ENCODE measurements at places on chromosomes 5 and 9.

DNA sequence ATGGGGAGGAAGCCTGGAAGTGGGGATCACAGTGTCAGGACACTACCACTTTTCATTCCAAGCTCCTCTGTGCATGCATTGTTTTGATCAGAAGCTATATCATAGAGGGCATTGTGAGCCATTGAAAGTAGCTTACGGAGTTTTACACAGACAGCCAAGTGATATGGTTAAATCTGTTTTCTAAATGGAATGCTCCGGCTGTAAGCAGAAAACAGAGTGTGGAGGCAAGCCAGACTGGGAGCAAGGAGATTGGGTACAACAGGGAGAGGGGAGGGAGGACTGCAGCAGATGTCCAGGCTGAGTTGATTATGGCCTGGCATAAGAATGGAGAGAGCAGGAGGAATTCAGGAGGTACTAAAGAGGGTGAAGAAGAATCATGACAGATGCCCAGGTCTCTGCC, 15.5 kb upstream of the SOWAHA start:
- no peak for DNase-seq

DNA sequence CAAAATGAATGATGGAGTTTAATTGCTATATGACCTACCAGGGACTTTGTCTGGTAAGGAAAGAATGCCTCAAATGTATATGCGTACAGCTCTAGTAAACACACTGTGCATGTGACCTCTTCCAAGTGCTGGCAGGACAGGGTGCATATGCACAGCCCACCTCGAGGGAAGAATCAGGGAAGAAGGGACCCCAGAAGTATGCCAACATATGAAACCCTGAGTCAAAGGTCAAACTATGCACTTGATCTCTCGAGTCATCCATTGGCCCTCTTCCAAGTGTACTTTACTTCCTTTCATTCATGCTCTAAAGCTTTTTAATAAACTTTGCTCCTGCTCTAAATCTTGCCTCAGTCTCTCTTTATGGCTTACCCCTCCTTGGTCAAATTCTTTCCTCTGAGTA, 804.6 kb upstream of the COX7C start:
- DNase-seq: no peak

- no peak for DNase-seq
Observed at GRCh38 chr9:90552317-90552716, 90.3 kb downstream of the DIRAS2 start.

GRCh38 chr9:2781336-2781735, 62.6 kb downstream of the PUM3 start:
- no peak for DNase-seq

DNA sequence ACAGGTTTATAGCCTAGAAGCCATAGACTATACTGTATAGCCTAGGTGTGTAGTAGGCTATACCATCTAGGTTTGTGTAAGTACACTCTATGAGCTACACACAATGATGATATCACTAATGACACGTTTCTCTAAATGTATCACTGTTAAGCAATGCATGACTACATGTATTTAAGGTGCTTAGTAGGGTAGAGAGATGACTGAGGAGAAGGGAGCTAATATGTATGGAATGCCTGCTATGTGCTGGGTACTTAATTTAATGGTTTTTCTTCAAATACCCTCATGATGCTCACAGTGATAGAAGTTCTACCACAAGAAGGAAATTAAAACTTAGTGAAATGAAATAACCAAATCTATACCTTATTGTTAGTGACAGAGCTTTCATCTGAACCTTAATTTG, 1785.5 kb downstream of the EFNA5 start:
- no peak for DNase-seq

- DNase-seq: no peak
Observed at GRCh38 chr9:99868845-99869244, 37.6 kb upstream of the STX17 start.

DNA sequence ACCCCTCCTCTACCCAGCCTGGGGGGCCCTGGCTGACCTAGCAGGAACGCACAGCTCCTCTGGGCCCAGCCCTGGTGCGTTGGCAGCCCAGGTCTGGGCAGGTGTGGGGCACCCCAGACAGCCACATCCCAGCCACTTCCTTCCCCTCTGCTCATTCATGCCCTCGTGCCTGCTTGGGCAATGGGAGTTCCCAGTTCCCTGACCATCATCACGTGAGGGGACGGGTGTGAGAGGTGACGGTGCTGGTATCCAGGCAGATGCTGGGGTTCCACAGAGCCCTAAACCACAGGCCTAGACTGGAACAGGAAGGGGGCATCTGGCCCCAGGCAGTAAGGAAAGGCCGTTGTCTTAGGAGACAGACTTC, 8.4 kb downstream of the RALGDS start:
- peak; percentile 58 for DNase-seq

GRCh38 chr5:78512435-78512834, 136.1 kb downstream of the LHFPL2 start:
- no peak for DNase-seq

- DNase-seq: no peak
Observed at GRCh38 chr5:2666081-2666480, 85.4 kb downstream of the IRX2 start.

DNA sequence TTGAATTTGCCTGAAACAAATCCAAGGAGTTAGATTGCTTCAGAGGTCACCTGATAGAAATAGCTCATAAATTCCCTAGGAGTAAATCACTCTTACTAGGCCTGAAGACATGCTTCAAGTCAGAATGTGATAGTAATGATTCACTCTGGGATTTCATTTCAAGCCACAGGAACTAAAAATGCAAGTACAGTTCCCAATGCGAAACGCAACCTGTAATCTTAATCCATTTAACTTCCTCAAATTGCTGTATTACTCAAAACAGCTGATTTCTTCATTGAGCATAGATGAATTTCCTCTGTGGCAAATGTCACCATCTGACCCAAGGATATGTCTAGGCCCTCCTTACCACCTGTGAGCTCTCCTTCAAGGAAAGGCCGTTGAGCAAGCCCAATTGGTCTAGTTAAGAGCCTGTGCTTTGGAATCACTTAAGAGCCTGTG, 32.1 kb upstream of the IL6ST start:
- no peak for DNase-seq

GRCh38 chr5:79585116-79585515, 27.1 kb upstream of the TENT2 start:
- no peak for DNase-seq

- DNase-seq: no peak
Observed at GRCh38 chr9:123894822-123895221, 35.1 kb downstream of the DENND1A start.

GRCh38 chr9:82127465-82127864, 138.9 kb downstream of the SPATA31D1 start:
- DNase-seq: no peak

DNA sequence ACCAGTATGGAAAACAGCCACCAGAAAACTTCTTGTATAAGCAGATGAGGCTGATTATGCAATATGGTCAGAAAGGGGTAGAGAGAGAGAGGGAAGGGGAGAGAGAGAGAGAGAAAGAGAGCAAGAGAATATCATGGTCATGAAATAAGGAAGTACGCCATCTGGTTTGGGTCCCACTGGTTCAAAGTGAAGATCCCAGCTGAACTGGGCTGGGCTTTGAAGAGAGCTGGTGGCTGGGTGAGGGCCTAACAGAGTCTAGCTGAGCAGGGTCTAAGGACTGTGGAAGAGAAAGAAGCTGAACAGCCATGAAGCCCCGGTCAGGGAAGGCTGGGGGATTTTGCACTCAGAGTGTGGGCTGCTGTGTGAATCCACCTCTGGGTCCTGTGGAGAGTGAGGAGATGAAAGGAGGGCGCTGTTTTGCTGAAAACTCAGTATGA, 14.6 kb downstream of the TRIM14 start:
- DNase-seq: peak; percentile 21

- DNase-seq: no peak
Observed at GRCh38 chr5:58677650-58678049, 94.8 kb downstream of the RAB3C start.

- DNase-seq: peak; percentile 71
Observed at GRCh38 chr9:33024126-33024965, 727 bp upstream of the DNAJA1 start.

GRCh38 chr5:7897014-7897600, 28.2 kb downstream of the MTRR start:
- DNase-seq: peak; percentile 59

- DNase-seq: no peak
Observed at GRCh38 chr9:128070874-128071273, 2.8 kb downstream of the SLC25A25 start.

- DNase-seq: no peak
Observed at GRCh38 chr5:146751054-146751453, 127.5 kb downstream of the PPP2R2B start.

- DNase-seq: no peak
Observed at GRCh38 chr5:136382791-136383190, 17.4 kb upstream of the TRPC7 start.

DNA sequence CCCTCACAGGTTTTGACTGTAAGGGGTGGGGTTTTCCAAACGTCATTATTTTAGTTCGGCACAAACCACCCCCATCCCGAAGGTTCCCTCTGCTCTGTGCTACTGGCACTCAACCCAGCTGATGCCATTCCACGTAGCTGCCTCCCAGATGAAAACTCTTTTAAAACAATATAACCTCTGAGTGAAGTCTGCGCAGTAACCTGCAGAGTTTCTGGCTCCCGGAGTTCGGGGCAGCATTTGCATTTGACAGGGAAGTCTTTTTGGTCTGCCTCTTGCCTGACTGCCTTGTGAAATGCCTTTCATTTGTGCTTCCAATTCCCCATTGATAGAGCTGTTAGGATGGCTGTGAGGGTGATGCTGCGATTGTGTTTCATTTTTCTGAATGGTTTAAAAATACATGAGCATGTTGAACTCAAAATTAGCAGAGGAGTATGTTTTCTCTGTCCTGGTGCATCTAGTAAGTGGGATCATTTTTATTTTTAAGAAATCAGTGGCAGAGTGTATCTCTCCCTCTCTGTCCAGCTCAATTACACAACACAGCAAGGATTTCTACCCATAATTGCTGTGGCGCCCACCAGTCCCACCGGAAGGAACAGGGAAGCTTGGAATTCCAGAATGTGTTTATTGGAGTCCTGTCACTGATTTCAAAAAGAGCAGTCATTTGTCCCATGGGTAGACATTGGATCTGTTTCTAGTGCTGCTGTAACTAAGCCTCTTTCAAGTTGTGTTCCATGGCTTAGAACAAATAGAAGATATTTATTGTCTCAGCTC, 24.8 kb downstream of the ADCY2 start:
- no peak for DNase-seq

- no peak for DNase-seq
Observed at GRCh38 chr9:95666096-95666784, 149.5 kb upstream of the PTCH1 start.

DNA sequence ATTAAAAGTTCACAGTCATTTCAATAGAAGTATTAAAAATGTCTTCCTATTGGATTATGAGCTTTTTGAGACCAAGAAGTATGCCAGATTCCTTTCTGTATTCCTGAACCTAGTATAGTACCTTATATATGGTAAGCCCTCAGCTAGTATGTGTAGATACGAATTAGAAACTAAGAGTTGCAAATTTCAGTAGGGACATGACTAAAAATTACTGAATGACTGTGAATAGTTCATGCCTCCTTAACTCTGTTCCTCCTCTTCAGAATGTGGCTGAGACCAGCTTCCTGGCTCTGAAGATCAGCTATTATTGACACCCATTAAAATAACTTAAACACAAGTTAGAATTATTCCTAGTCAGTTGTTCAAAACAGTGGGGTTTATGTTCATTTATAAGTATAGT, 19.7 kb downstream of the KDM3B start:
- DNase-seq: no peak

DNA sequence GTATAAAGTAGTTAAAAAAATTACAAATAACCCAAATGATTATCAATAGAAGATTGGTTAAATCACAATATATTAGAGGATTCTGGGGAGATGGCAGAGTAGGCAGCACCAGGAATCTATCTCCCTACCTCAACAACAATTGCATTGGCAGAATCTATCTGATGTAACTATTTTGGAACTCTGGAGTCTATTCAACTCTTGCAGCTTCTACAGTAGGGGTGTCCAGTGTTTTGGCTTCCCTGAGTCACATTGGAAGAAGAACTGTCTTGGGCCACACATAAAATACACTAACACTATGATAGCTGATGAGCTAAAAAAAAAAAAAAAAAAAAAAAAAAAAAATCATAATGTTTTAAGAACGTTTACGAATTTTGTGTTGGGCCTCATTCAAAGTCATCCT, 29.2 kb upstream of the ECM2 start:
- DNase-seq: no peak

DNA sequence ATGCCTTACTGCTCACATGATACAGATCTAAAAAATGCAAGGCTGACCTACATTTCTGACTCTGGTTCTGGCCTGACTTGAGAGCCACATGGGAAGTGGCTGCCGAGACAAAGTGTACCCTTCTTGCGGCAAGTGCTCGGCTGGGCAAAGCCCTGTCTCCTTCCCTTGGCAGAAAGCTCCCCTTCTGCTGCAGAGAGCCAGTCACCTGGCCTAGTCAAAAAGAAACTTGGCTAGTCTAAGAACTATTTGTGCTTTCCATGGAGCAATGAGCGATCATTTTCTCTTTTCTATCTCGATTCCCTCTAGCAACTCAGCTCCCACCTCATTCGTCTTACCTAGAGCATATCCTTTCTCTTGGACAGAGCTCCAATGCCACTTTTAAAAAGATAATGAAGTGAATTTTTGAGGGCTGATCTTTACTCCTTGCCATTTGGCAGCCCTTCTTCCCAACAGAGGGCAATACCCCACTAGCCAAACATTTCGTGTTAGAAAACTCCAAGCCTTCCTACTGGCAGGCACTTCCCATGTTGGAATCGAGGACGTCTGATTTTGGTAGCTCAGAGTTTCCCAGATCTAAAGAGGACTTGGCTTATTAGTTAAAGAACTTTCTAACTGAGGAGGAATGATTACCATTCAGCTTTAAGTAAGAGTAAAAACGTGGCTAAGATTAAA, 108.1 kb upstream of the PRRC1 start:
- no peak for DNase-seq

GRCh38 chr9:70362952-70363351, 51.5 kb downstream of the KLF9 start:
- no peak for DNase-seq

DNA sequence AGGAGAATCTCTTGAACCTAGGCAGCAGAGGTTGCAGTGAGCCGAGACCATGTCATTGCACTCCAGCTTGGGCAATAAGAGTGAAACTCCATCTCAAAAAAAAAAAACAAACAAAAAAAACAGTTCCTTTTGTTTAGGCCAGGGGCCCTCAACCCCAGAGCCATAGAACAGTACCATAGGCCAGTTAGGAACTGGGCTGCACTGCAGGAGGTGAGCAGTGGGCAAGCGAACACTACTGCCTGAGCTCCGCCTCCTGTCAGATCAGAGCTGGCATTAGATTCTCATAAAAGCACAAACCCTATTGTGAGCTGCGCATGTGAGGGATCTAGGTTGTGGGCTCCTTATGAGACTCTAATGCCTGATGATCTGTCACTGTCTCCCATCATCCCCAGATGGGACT, 49.1 kb upstream of the SUB1 start:
- no peak for DNase-seq
